ENCODE measurements at places on chromosomes 16 and 17.

- no peak for DNase-seq
Observed at GRCh38 chr16:30439720-30440348, 5.8 kb downstream of the SEPHS2 start.

DNA sequence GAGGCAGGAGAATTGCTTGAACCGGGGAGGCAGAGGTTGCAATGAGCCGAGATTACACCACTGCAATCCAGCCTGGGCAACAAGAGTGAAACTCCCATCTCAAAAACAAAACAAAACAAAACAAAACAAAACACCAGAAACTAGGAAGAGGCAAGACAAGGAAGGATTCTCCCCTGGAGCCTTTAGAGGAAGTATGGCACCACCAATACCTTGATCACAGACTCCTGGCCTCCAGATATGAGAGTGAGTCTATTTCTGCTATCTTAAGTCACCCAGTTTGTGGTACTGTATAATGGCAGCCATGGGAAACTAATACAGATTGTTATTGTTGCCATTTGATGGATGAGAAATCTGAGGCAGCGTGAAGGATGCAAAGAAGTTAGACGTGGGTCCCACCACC lies 14.6 kb upstream of the CPPED1 start:
- DNase-seq, result no peak

DNA sequence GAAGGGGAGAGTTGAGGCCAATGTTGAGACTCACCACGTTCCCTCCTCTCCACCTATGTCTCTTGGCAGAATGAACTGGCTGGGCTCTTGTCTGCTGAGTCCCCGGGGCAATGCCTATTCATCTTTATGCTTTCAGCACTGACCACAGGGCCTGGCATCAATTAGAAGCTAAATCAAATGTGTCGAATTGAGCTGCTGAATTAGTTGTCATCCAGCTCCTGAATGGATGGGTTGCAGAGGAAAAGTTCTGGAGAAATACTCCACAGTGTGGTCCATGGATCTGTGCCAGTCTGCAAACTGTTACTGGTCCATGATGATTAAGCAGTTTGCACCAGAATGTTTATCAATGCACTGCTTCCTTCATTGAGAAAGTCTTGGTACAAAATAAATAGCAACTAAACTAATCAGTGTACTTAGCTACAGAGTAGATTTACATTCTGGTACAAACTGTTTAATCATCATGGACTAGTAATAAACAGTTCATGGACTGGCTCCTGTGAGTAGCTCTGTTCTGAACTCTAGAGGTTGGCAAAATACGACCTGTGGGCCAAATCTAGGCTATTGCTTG lies 4.6 kb downstream of the CNGB1 start:
- DNase-seq, result no peak

GRCh38 chr17:73983621-73984400 lies 219.7 kb upstream of the RPL38 start:
- DNase-seq, result no peak

All from activated naive CD8-positive, alpha-beta T cell treated with anti-CD3 and anti-CD28 coated beads, Interleukin-2, amount 50 U/mL, for 16 hours (primary cell).